ENCODE measurements at places on chromosomes 6 and 20.

- no peak for DNase-seq
These were observed 19.0 kb upstream of the TGM2 start for GRCh38 chr20:38184101-38184500.

- no peak for DNase-seq
These were observed 36.5 kb upstream of the PHACTR3 start for GRCh38 chr20:59567585-59568508.

DNA sequence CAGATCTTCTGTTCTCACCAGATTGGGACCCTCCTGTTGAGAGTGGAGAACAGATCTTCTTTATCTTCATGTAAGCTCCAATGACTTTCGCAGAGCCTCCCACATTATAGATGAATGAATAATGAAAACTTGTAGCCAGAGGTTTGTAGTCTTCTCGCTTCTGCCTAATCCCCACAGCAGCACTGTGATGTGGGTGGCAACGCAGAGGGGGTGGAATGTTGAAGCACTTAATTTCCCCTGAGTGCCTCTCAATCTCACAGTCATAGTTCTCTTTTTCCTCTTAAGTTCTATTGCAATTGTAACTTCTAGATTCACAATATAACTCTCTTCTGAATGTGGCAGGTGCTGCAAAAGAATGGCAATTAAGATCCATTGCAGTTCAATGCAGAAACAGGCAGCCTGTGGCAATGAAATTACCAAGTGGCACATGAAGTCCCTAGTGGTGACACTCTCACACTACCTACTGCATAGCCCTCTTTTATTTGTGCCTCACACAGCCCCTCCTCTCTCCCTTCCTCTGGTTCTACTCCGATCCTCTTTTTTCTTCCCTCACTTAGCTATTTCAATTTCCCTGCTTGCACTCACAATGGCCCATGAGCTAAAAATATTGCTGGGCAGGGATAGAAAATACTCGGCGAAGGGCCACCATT lies 281.9 kb downstream of the UBE3D start:
- DNase-seq = no peak

- DNase-seq = peak; percentile 34
These were observed 4.6 kb downstream of the MEA1 start for GRCh38 chr6:43009124-43009523.

DNA sequence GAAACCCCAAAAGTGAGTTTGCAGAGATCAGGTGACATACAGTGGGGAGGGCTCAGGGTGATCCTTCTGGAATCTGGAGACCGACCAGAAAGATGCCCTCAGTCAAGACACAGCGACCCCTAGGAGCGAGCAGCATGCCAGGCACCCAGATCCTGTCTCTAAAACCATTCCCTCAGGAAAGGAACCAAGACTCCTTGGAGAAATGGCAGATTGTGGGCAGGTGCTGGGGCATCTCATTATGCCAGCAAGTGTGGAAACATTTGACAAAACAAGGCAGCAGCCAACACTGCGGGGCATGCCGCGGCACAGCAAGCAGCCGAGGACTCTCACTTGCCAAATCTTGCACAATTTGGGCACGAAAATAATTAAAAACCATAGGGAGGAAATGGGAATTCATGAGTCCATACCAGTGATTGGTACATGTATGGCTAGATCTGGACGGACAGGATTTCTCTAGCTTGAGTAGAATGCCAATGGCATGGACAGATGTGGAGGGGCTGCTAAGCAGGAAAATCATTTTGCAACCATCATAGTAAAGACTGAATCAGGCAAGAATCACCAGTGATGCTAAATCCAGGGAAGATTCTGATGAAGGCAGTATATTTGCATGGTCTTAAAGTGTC lies 76.9 kb downstream of the GINS1 start:
- DNase-seq = no peak

DNA sequence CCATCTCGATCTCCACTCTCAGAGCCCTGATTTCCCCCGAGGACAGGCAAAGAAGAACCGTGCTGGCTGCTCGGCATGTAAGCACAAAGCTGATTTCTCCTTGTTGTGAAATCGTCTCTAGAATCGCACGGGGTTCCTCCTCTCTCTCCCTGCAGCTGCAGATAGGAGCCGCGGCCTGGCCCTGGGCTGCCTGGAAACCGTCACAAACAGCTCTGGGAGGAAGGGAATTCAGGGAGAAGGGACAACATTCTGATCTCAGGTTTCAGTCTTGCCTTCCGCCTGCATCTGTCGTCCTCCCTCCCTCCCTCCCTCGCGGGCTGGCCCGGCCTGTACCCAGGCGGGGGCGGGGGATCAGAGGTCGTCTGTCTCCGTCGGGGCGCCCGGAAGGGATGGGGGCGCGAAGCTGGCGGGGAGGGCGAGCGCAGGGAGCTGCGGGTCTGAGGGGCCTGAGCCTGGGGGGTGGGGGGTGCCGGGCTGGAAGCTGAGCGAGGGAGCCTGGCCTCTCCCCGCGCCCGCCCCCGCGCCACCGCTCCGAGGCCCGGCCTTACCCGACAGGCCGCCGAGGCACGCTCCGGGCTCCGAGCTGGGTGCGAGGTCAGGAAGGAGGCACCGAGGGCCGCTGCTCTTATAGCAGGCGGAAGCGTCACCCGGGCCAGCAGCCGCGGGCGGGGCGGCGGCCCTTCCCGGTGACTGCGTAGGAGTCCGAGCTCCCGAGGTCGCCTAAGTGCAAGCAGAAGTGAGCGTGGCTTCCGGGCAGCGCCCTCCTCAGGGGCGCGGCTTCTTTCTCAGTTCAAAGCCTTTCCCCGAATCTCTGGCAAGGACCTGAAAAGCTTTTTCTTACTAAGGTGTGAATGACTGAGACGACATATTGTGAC lies at the start of gene SERPINB1:
Gene SERPINB1, minus strand, starts transcription at position 600 of the 875 bp plus-strand sequence. CDS start 1,277 bp downstream, outside the sequence.
- DNase-seq = peak; percentile 97

DNA sequence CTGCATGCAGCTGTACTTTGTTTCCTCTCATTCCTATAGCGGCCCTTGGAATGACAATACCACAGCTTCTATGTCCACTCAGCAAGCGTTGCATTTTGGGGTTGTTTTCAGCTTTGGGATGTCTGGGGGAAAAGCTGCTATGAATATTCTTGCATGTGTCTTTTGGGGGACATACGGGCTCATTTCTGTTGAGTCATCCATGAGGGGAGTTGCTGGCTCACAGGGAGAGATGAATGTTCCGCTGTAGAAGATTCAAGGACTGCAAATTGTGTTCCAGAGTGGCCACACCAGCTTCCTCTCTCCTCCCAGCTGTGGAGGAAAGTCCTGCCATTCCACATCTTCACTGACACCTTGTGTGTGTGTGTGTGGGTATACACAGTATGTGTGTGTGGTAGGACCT lies 43.3 kb downstream of the TGM2 start:
- DNase-seq = no peak

- no peak for DNase-seq
These were observed 104.0 kb downstream of the CD2AP start for GRCh38 chr6:47581591-47581990.

GRCh38 chr6:16257999-16258708 lies 19.8 kb downstream of the GMPR start:
- no peak for DNase-seq

DNA sequence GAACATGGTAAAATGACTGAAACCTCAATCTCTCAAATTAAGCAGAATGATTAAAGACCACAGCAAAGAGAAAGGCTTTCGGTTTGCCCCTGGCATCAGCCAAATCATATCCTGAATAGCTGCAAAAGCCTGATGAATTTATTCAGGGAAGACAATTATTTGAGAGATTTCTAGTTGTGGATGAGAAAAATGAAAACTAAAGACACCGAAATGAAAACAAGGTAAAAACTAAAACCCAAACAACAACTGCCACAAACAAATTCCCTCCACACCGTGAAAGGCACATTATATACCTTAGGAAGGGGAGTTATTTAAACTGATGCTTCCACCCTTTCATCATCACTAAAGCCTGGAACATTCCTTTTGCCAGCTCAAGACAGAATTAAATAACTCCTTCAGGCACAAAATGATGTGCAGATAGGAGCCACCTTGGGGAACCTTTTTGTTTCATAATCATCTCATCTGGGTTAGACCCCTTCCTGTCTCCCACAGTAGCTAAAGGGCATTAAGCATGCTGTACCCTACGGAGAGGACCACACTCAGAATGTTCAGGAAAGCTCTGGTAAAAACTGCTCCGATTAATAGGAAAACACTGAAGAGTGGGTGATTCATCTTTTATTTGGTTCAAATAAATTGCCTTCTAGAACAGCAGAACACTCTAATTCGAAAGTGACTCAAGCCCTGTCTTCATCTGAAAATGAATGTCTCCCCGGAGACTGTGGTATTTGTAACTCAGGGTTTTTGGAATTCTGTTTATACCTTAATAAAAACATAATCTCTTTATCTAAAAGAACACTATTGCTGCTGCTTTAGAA lies 9.1 kb upstream of the ANKRD60 start:
- no peak for DNase-seq

DNA sequence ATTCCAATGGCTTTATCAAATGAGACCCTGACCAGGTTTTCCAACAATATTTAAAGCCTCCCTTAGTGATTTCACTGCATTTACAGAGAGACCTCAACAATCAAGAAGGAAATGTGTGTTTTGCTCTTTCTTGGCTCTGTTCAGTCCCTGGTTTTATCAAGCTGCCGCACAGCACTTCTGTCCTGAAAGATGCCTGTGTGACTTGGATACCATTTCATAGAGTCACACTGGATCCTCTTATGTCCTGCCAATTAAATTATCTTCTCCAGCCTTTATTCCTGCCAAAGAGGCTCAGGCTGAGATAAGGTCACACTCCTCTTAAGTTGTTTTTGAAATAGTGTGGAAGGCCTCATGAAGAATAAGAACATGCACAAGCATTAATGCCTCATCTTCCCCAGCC lies 197.0 kb upstream of the RNF217 start:
- no peak for DNase-seq

DNA sequence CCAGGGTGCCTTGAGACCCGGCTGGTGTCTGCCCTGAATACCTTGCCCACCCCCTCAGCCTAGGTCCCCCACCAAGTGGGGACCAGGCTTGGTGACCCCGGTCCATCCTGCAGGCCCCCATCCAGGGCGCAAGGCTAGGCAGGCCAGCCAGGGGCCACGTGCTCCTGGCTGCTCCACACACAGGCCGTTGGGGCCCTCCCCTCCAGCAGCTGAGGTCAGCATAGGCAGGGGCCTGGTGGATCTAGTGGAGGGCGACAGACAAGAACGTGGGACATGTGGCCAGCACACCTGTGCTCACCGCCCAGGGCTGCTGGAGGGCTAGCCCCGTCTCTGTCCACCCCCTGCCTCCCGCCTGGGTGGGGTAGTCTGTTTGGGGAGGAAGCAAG lies 7.5 kb upstream of the HRH3 start:
- no peak for DNase-seq

- no peak for DNase-seq
These were observed 1.3 kb downstream of the SUPT3H start for GRCh38 chr6:45376310-45377042.

DNA sequence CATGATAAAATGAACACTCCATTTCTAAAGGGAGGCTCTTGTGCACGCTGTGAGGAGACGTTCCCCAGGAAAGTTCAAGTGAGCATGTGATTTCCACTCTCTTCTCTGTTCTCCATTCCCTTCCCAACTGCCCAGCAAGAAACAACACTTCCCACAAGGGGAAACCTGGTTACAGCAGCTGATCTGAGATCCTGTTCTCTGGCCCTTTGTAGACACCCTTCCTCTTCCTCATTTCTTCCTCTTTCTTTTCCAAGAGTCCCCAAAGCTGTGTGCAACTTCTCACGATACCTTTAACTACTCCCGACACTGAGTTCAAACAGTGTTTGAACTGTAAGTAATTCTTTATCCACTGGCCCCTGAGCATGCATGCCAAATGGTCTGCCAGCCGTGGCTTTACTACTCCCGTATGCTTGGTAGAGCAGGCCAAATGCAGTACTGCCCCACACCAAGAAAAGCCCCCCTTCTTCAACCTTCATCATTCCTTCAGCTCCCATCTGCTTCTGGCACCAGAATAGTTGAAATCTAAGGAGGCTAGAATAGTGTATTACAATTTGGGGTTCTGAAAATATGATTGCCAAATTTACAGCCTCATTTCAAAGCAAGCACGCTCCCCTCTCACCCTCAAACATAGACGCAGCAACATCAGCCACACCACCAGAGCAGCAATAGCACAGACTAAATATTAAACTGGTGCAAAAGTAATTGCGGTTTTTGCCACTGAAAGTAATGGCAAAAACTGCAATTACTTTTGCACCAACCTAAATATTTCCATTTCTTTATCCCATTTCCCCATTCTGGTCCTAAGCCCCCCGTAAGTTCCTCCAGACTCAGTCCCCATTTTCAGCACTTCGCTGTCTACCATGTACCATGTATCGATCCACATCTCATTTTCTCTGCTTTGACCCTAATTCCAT lies 4.3 kb downstream of the HLA-DMB start:
- peak; percentile 68 for DNase-seq

- no peak for DNase-seq
These were observed 3.8 kb downstream of the ELOVL5 start for GRCh38 chr6:53344969-53345368.

DNA sequence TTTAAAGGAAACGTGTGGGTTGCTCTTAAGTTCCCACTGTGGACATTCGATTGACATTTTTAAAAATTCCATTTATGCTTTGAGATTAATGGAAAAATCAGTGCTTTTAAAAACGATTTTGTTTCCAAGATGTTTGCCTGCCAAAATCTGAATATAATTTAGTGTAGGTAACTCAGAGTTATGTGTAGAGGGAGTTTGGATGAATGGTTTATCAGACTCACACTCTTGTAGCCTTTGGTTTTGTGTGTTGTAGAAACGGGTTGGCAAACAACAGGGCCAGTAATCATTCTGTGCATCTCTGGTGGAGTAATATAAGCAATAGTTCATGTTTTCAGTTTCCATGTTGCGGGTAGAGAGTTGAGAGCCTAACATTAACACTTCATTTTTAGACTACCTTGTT lies 140.6 kb downstream of the RPS12 start:
- no peak for DNase-seq

GRCh38 chr20:36919715-36920333 lies 31.7 kb downstream of the SAMHD1 start:
- peak; percentile 73 for DNase-seq

- no peak for DNase-seq
These were observed 154.1 kb downstream of the FOXA2 start for GRCh38 chr20:22430154-22430745.

- no peak for DNase-seq
These were observed 59.0 kb upstream of the TPD52L1 start for GRCh38 chr6:125094563-125094962.

DNA sequence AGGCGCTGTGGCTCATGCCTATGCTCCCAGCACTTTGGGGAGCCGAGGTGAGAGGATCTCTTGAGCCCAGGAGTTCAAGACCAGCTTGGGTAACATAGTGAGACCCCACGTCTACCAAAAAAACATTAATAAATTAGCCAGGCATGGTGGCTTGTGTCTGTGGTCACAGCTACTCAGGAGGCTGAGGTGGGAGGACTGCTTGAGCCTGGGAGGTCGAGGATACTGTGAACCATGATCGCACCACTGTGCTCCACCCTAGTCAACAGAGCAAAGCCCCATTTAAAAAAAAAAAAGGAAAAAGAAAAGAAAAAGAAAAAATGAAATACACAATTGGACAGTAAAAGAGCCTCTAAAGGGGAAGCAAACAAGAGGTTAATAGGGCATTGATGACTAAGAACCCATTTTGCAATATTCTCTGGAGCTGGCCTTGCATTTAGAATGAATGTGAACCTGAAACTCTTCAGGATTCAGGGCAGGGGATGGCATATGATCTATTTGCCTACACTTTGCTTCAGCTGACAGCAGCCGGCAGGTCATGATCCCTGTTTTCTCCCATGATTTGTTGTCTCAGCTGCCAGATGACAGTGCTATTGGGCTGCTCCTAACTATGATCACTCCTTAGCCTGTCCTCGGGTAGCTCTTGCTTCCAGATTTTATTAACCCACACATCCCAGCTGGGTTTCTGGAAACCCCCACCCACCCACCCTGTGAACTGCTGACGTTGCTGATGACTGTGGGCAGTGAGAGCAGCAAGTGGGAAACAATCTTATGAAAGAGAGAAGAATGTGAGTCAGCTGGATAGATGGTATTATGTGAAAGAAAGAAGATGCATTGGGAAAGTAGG lies 83.8 kb upstream of the ELOVL5 start:
- DNase-seq = peak; percentile 94

Measured in inflammatory macrophage (primary cell).